ENCODE measurements at places on chromosomes 16 and 17. TPM values are rescaled to one million over a fixed set of nuclear protein-coding genes. Genes with fewer than 3 reads are reported as not detected.
A peak's percentile ranks its signal among the peaks of the same experiment; 100 is the strongest.

The CDH5 gene
- total RNA-seq = 23.0 TPM

The CLEC18B gene
- total RNA-seq = 6.0 TPM

The HASPIN gene
- total RNA-seq = 0.32 TPM

The TERB1 gene
- total RNA-seq = not detected

The GJC1 gene
- 17.3 TPM for total RNA-seq

GRCh38 chr17:62652251-62653001 is 25.0 kb downstream of the MRC2 start:
- peak; percentile 57 for DNase-seq

DNA sequence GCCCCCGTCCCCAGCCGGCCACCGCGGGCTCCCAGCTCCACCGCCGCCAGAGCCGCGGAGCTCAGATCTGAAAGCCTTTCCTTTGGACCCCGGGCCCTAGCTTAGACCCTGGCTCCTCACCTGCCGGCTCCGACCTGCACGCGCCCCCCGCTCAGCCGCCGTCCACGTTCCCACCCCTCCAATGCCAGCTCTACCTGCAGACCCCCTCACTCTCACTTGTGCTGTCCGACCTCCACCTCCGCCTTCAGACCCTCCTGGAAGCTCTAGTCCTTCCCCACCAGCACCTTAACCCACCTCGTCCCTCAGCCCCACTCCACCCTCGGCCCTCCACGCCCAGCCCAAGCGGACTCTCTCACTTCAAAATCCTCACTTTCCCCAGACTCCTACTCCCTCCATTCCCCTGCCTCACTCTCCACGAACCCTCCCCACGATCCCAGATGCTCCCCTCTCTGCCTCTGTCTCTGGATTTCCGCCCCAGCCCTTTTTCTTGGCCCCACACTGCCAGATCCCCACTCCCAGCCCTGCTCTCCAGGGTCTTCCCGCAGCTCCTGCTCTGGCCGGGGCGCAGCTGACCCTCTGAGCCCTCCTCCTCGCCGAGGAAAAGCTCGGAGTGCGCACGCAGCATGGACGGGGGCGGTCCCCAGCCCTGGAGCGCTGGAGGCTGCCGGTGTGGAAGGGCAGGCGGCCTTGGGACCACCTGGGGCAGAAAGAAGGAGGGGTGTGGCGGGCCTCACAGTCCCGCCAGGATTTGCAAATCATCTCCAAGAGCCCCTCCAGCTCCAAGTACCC is at the start of gene TMEM114:
Gene TMEM114 (minus strand): TSS at position 612 of the 789 bp plus-strand sequence. CDS start 673 bp downstream, outside the sequence.
- no peak for DNase-seq

DNA sequence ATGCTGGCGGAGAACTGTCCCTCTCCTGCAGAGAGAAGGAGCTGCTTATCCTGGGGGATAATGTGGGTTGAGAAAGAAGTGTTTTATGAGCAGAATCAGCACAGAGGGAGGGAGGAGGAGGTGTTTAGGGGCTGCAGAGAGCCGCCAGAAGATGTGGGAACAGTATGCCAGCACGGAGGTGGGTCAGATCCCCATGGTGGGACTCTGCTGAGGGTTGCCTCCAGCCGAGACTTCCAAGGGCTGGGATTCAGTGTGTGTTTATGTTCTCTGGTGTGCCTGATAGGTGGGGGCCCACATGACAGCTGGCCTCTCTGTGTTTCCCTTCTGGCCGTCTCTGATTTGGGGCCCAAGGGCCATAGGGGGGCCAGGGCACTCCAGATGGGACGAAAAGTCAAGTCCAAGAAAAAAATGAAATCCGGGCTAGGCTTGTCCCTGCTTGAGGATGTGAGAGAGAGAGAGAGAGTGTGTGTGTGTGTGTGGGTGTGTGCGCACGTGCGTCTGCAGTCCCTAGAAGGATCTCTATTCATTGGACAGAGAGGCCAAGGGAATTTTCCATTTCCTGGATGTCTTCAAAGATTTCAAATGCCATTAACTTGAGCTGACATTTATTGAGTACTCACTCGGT is 21.6 kb downstream of the PRKCB start:
- DNase-seq = no peak

GRCh38 chr17:82217530-82218204 is 5.0 kb upstream of the CCDC57 start:
- DNase-seq = no peak

- no peak for DNase-seq
Observed at GRCh38 chr16:31149332-31149731, 534 bp downstream of the PRSS36 start.

DNA sequence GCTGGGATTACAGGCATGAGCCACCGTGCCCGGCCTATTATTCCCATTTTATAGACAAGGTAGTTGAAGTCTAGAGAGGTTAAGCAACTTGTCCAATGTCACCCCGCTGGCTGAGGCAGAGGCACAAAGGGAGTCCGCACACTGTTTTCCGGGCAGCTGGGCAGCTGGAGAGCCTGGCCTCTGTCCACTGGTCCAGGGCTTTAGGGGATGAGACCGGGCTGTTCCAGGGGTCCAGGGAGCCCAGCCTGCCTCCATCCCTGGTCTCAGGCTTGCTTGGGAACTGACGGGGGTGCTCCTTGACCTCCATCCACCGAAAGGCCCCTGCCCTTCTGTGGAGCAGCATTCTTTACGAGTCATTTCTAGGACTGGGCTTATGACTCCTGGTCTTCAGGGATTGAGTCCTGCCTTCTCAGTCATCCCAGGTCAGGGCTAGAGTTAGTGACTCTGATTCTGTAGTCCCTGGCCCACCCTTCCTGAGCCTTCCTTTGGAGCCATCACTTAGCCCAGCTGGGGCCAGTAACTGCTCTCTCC is 37.5 kb downstream of the SOCS3 start:
- DNase-seq = no peak

- DNase-seq = peak; percentile 92
Observed at GRCh38 chr17:8151120-8151640, 1.0 kb downstream of the PER1 start.

- DNase-seq = no peak
Observed at GRCh38 chr17:12421646-12422306, 243.9 kb upstream of the MYOCD start.

GRCh38 chr16:11276896-11277593 is 765 bp upstream of the PRM2 start:
- DNase-seq = no peak

DNA sequence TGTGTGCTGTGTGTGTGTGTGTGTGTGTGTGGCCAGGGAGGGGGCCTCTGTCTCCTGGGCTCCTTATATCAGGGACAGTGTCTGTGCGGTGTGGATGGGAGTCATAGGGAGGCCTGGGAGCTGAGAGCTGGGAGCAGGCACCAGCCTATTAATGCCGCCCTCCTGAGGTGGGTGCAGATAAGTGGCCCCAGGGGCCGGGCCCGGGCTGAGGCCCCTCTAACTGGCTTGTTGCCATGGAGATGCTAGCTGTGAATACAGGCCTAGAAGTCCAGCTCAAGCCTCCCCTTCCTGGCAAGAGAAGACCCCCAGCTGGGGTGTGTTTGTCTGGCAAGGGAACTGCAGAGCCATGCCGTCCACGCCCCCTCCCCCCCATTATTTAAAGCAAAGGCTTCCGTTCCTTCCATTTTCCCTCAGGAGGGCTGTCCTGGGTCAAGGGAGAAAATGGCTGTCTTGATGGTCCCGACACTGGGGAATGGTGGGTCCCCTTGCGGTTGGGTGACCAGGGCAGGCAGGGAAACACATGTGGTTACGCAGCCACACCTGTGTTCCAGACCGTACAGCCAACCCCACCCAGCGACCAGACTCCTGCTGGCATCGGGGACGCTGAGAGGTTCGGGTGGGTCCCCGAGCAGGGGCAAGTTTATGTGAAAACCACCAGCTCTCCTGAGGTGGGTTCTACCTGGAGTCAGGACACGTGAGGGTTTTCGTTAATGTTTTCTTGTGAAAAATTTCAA is 141.1 kb downstream of the MRM1 start:
- no peak for DNase-seq

DNA sequence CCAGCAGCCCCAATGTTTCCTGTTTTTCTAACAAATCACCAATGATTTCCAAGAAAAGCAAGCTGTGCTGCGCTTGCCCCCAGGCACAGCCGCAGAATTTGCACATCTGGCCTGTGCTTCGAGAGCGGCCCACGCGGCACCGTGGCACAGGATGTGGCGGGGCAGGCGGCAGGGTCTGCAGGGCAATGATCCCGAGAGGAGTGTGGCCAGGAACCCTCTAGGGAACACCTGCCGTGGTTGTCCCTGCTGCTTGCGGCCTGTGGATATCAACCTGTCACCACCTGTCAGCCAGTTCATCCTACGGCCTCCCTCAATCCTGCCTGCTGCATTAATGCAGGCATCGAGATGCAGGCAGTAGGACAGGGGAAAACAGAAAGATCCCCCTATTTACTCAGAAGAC is 24.0 kb downstream of the PIK3R5 start:
- no peak for DNase-seq

DNA sequence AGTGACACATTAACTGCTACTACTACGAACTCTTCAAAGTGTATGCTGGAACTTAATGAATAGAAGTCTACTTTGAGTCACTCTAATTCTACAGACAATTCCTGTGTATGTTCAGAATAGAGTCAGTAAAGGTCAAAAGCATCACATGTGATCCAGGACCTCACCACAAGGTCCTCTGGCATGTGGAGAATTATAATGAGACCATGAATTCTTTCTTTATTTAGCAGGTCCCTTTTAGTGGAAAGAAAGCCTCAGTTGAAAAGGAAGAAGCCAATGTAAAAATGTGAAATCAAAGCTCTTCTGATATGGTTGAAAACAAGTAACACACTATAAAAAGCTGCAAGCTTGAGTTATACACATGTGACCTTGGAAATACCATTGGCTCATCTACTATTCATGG is 1612.1 kb upstream of the GOT2 start:
- DNase-seq = no peak

GRCh38 chr16:90046971-90047713 is 27.9 kb upstream of the DBNDD1 start:
- DNase-seq = peak; percentile 72
